NCI-H2081 (cell line): ENCODE measurements at places on chromosomes 16 and 17.

DNA sequence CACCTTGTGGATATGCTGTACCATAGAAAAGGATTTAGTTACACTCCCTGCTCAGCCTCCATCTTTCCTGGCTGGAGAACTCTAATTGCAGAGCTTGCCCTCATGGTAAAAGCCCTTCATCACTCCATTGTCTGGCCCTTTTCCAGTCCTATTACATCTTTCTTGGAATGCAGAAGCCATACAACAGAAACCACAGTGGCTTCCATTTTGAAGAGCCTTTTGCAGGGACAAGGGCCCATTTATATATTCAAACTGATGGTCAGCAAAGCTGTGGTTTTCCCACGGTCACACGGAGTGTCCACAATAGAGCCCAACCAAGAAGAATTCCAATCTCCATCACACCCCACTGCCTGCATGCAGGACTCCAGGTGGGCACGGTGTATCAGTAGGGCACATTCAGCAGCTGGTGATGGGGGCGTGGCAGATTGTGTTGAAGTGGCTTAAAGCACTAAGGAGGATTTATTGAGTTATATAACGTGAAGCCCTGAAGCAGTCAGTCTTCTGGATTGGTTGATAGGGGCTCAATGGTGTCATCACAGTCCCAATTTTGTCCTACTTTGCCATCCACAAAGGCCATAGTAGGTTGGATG, 20.3 kb downstream of the COPRS start:
- DNase-seq = no peak

- no peak for DNase-seq
Measured at GRCh38 chr16:3327514-3327913, 22.2 kb downstream of the ZNF75A start.

- DNase-seq = no peak
Measured at GRCh38 chr16:14248791-14249190, 177.7 kb downstream of the MRTFB start.

DNA sequence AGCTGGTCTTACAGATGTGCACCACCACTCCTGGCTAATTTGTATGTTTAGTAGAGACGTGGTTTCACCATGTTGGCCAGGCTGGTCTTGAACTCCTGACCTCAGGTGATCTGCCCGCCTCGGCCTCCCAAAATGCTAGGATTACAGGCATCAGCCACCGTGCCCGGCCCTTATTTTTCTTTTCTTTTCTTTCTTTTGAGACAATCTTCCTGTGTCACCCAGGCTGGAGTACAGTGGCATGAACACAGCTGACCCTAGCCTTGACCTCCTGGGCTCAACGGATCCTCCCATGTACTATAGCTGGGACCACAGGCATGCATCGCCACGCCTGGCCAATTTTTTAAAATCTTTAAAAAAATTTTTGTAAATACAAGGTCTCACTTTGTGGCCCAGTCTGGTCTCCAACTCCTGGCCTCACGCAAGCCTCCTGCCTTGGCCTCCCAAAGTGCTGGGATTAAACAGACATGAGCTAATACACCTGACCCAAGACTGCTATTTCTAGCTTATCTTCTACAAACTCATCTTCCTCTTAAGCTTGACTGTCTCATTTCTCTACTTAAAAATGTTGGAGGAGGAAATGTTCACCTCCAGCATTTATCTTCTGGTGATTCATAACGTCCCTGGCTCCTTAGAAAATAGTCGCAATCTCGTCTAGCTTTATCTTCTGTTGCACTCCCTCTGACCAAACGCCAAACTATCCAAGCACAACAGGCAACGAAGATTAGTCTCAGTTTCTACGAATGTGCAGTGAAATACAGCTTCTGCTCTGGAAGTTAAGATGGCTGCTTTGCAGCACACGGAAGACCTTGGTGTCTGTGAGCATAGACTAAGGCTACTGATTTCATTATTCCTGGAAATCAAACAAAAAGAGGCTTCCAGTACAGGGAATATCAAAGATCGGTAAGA, 8.2 kb upstream of the TMEM94 start:
- no peak for DNase-seq

DNA sequence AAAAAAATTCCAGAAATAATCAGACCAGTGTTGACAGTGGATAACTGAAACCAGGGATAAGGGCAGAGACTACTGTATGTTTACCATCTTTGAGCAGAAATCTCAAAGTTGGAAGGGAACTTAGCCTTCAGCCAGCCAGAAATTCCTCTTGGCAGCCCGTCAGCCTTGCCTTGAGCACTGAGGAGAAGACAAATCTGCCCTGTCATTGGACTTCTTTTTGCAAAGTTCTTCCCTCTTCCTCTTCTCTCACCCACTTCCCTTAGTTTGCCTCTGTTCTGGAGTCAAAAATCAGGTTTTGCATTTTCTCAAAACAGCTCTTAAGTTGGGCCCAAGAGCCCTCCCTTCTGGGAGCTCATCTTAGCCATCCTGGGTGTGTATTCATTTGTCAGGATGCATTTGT, 6.2 kb downstream of the TUFM start:
- no peak for DNase-seq

DNA sequence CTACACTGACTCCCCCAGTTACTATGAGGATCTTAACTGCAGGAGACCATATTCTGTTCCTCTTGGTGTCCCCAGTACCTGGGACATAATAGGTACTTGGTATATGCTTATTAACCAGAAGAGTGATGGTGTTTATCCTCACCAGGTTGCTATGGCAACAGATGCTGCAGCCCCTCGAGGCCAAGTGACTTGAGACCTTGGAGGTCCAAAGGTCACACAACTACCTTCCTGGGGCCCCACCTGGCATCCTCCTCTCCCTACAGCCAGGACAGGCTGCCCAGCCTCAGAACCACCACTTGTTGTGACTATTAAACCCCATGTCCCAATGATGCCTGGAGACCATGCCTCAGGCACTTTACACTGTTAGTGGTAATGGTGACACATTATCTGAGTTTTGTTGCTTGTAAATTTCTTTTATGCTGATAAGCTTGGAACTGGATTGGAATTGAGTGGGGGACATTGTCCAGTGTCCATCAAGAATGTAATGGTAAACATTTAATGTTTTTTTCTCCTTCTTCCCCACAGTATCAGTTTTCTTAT, 189.4 kb downstream of the CCDC182 start:
- DNase-seq = no peak

GRCh38 chr17:34703533-34703932, 124.2 kb downstream of the TMEM132E start:
- no peak for DNase-seq
